Stimulated activated CD8-positive, alpha-beta memory T cell treated with anti-CD3 and anti-CD28 coated beads, Interleukin-2, amount 100 ng/mL, for 48 hours (primary cell): ENCODE measurements at places on chromosomes 7 and 10.
A peak's percentile ranks its signal among the peaks of the same experiment; 100 is the strongest.

- DNase-seq = no peak
Observed at GRCh38 chr7:93430917-93431588, 143.5 kb downstream of the CALCR start.

DNA sequence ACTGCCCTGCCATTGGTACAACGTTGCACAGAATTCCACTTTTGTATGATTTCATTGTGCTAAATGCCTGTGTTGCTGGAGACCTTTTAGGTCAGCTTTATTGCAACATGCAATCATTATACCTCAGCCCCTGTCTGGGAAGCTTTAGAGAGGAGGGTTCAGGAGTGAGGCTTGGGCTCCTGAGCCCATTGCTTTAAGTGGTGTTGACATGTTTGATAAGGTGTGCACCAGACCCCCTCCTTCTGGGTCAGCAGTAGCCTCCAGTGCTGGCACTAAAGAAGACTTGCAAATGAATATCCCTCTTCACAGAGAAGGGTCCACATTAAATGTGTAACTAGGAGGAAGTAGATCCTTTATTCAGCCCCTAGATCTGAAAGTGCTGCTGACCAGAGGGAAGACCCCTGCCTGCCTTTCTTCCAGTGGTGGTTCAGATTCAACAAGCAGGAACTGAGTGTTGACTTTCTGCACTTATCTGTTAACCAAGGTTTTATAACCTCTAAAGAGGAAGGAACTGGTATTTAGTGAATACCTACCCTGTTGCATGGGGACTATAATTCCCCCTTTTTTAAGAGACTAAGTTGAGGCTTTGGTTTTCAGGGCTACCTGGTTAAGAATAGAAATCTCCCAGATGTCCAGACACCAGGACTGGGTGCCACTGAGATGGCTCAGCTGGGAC is 369.4 kb upstream of the IGFBP3 start:
- no peak for DNase-seq

DNA sequence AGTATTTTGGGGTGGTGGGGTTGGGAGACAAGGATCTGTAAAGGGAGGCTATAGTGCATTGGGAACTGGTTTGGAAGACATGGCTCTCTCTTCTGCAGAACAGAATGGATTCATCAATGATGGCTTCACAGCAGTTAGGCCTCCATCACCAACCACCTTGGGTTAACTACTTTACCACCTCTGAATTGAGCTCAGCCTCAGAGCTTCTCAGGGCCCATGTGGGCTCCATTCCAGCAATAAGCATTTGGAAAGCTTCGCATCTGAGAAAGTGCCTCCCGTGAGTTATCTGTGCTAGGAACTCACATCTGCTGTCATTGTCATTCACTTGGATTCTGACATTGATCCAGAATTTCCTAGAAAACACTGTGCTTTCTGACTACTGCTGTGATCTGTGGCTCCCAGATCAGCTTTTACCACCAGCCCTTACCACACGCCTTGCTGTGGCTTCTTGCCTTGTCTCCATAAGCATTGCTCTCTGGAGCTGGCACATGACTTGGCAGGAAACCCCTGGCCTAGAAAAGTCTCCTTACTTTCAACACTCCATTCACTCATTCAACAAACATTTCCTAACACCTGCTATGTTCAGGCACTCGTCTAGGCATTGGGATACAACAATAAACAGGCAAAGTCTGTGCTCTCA is 70.7 kb upstream of the ADO start:
- no peak for DNase-seq

- DNase-seq = no peak
Observed at GRCh38 chr7:25779002-25779546, 372.9 kb upstream of the NFE2L3 start.

GRCh38 chr10:88091490-88092061 is 228.2 kb downstream of the PTEN start:
- DNase-seq = peak; percentile 62

DNA sequence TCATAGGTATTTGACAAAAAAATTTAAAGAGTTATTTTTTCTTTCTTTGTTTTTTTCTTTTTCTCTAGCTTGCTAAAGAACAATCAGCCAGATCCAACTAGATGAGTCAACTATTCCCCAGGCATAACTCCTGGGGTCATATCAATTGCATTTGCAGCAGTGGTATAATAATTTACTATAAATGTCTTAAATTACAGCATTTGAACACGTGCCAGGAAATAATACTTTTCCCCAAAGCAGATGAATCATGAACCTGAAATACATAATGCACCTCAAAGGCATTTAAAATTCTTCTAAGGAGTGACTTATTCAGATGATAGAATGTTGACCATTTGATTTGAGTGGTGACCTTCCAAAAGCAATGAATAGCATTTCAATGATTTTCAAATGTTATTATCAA is 190.1 kb downstream of the LRRTM3 start:
- DNase-seq = no peak

DNA sequence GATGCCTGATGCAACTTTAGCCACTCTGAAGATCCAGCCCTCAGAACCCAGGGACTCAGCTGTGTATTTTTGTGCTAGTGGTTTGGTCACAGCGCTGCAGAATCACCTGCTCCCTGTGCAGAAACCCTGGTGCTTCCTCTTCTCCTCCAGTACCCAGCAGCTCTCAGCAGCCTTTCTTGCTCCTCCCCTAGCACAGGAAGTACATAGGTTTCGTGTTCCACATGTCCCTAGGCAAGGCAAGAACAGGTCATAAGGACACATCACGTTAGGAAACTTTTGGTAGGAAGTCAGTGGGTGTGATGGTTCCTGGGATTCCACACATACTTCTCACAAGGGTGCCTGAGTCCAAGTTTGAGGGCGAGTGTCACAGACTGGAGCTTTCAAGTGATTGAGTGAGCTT is 167.9 kb upstream of the PRSS1 start:
- no peak for DNase-seq

- DNase-seq = no peak
Observed at GRCh38 chr10:70830164-70830563, 14.4 kb downstream of the SGPL1 start.

- DNase-seq = no peak
Observed at GRCh38 chr10:104774234-104774633, 133.1 kb downstream of the SORCS3 start.

DNA sequence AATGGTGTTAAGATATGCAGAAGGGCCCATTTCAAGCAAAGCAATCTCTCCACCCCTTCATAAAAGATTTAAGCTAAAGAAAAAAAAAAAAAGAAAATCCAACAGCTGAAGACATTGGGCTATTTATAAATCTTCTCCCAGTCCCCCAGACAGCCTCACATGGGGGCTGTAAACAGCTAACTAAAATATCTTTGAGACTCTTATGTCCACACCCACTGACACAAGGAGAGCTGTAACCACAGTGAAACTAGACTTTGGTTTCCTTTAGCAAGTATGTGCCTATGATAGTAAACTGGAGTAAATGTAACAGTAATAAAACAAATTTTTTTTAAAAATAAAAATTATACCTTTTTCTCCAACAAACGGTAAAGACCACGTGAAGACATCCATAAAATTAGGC is 28.6 kb downstream of the PPP3CB start:
- DNase-seq = no peak

DNA sequence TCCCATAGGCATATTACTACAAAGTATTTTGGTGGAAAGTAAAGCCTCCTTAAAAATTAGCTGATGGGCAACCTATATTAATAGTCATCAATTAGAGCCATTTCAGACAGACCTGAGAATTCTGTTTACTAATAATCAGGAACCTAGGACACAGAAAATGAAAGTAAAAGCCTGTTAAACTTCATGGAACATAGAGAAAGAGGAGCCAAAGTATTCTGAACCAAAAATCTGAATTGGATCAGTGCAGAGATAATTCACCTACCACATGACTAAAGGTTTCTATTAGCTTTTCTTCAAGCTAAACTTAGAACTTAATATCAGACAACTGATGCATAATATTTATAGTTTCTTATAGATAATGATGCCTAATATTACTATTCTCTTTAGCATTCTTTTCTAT is 204.5 kb upstream of the RHOBTB1 start:
- DNase-seq = no peak
